Stomach (tissue), 19 donors: ENCODE measurements at places on chromosomes 7 and 10. TPM values are rescaled to one million over a fixed set of nuclear protein-coding genes. Genes with fewer than 3 reads are reported as not detected.

GRCh38 chr7:64849250-64849923 lies 53.7 kb upstream of the ZNF273 start:
- peak; percentile 5 for DNase-seq

GRCh38 chr10:6382081-6382480 lies 179.3 kb downstream of the PFKFB3 start:
- DNase-seq, result no peak

WEE2 gene
- not detected for total RNA-seq

DNA sequence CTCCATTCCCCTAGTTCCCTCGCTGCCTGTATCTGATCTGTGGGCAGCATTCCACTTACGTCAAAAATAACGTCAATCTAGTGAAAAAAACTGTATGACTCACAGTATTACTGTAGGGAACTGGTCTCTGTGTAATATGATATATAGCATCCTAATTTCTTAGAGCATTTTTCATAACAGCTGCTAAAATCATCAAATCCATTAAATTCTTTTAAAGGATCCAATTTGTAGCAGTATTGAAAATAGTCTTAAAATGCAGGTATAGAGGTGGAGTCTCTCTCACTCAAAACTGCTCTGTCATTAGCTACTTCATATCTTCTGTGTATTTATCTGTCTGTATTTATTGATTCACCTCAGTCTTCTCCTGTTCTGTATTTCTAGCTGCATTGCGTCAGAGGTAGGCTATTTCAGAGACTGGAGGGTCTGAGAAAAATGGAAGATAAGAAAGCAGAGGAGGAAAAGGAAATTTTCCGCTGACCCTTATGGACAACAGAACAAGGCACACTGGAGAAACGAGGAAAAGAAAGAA lies 59.9 kb downstream of the PON1 start:
- DNase-seq, result no peak

GRCh38 chr7:96310110-96310509 lies 11.8 kb downstream of the SLC25A13 start:
- no peak for DNase-seq

PRSS37 gene
- total RNA-seq, result not detected

DNA sequence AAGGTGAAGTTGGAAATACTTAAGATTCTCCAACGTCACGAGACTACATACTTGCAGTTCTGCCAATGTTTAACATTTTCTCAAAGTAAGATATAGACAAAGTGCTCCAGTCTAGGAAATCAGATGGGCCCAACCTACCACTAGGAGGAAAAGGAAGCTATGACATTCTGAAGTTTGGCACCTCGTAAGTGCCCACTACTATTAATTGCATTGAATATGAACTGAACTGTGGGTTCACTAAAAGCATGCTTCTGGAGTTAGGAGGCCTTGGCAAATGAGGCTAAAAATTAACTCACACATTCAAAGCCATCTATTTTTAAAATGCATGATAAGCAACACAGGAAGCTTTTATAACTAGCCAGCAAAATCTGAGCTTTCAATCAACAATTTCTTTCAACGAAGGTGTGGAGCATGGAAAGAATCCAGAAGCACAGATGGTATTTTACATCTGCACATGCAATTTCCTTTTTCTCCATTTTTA lies 149.7 kb downstream of the LRRTM3 start:
- DNase-seq, result no peak

DNA sequence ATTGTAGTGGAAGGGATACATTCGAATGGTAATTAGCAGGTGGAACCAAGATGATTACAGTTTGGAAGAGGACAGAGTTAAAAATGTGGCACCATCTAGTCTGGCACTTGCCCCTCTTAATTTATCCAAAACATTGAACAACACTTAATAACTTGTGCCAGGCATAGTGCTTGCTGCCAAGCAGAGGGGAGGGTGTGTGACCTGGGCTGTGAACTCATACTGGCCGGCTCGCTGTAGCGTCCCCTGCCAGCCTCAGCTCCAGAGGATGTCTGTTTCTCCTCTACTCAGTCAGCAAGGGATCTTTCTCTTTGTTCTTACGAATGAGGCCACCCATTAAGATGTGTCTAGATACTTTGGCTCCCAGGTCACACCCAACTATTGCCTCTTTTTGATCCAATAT lies 179.4 kb upstream of the INHBA start:
- no peak for DNase-seq

GRCh38 chr7:134320201-134320600 lies 3.5 kb upstream of the SLC35B4 start:
- DNase-seq, result no peak

GPR146 gene
- 2.0 TPM for total RNA-seq

DNA sequence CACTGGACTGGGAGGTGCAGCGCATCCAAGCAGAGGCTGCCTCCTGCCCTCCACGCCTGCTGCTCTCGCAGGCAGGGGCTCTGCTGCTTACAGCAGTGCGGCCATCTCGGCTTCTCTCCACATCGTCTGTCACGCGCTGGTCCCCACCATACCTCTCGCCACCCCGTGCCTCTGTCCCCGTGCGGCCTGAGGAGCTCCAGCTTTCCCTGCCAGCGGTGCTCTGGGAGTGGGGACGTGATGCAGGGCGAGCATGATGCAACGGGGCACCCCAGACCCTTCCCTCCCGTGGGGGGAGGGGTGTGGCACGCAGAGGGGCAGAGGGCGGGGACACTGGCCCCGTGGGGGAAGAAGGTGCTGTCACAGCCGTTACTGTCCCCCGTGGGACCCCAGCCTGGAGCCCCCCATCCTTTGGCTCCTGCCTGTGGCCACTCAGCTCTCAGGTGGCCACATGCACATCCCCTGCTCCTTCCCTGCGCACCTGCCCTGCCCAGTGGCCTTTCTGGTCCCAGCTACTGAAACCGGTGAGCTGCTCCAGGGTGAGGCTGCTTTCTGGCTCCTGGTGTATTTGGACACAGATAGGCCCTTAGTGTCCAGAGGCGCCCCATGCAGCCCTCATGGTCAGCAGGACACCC lies 9.0 kb downstream of the GET4 start:
- DNase-seq, result no peak

GRCh38 chr10:123862421-123863182 lies 29.0 kb downstream of the CPXM2 start:
- no peak for DNase-seq

GTPBP10 gene
- total RNA-seq, result 73.0 TPM

GRCh38 chr7:131035088-131035770 lies 292.4 kb upstream of the MKLN1 start:
- no peak for DNase-seq

GRCh38 chr10:23345861-23346260 lies 1.3 kb upstream of the C10orf67 start:
- no peak for DNase-seq

- peak; percentile 74 for DNase-seq
Measured at GRCh38 chr7:151410405-151411390, 860 bp upstream of the WDR86 start.

GRCh38 chr7:158186864-158187693 lies 400.5 kb downstream of the PTPRN2 start:
- no peak for DNase-seq

- no peak for DNase-seq
Measured at GRCh38 chr10:33123680-33124079, 165.7 kb upstream of the ITGB1 start.

GRCh38 chr10:11685787-11686218 lies 56.4 kb upstream of the ECHDC3 start:
- DNase-seq, result peak; percentile 89

GRCh38 chr7:136677471-136678365 lies 190.7 kb upstream of the CHRM2 start:
- no peak for DNase-seq

DNA sequence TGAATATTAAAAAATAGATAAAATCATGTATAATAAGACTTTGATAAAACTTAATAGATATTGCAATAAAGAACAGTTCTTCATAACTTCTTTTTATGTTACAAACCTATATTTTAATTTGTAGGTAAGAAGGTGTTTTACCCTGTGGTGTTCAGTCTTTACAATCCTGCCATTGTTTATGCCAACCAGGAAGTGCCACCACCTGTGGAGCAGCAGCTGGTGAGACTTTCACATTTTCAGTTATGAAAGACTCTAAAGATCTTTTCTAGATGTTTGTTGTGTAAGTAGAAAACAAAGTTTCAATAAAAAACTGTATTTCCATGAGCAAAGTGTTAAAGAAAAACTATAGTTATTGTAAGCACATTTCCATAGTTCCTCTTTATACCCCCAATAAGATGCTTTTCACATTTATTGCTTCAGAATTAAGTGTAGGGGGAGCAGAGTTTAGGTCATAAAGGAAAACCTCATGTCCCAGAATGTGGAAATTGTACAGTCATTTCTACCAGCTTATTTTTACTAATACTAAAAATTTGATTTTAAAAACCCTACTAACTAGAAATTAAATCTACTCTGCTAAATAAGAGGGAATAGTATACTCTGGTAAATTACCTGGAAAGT lies 28.7 kb downstream of the CSGALNACT2 start:
- DNase-seq, result no peak

GRCh38 chr10:121240011-121240410 lies 358.2 kb downstream of the FGFR2 start:
- peak; percentile 67 for DNase-seq

GRCh38 chr10:54266395-54266794 lies 534.6 kb downstream of the PCDH15 start:
- DNase-seq, result no peak

ABCB1 gene
- total RNA-seq, result not detected

- no peak for DNase-seq
Measured at GRCh38 chr7:45013465-45013967, 13.5 kb downstream of the CCM2 start.

NUTM2E gene
- total RNA-seq, result 0.43 TPM

BPGM gene
- 6.4 TPM for total RNA-seq

- DNase-seq, result no peak
Measured at GRCh38 chr7:17952387-17952786, 12.1 kb upstream of the SNX13 start.

IL6 gene
- not detected for total RNA-seq

SLC26A3 gene
- total RNA-seq, result not detected

ENTPD1 gene
- total RNA-seq, result 4.5 TPM

DNA sequence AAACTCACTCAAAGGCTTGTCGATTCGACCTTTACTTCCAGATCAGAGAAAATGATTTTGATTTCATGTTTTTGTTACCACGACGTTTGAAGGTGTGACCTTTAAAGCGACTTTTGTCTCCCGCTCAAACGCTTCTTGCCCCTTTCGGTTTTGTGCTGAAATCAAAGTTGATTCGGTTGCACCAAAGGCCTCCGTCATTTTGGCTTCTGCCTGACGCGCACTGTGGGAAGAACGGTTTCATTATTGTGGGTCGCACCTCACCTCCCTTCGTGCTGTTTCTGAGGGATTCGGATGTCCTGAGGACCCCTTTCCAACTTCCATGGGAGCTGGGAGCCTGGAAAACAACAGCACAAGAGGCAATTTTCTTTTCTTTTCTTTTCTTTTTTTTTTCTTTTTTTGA lies 176.9 kb downstream of the DNAJB6 start:
- no peak for DNase-seq

DNA sequence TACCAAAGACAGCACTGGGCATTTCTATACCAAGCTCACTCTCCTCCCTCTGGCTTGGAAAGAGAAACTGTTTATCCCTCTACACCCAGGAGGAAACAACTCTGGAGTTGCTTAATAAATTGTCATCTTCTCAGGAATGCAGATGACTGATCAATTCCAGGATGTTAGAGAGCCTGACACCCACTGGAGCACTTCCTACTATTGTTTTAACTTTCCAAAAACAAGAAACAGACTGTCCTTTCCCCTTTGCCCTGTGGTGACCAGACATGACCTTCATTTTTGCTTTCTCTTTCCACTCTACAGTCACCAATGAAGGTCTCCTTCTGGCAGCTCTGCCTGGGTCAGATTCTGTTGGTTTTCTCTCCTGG lies 19.6 kb downstream of the GIMAP4 start:
- DNase-seq, result peak; percentile 30

DNA sequence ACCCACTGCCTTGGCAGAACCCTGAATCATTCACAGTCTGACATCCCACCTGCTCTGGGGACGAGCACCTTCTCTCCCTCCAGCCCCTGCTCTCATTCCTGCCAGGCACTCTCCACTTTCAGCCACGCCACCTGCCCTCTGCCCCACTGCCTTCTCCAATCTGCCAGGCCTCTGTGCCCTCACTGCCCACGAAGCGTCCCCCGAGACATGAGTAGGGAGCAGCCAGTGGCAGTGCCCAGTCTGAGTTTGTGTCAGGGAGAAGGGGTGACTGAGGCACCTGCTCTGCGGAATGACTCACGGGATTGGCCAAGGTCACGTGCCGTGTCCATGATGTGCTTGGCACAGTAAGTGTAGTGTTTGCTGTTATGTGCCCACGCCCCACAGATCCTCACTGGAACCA lies 215.2 kb upstream of the PPP2R2D start:
- no peak for DNase-seq

GRCh38 chr10:96758423-96758822 lies 38.1 kb upstream of the PIK3AP1 start:
- DNase-seq, result peak; percentile 25

GRCh38 chr10:111175787-111176186 lies 99.0 kb downstream of the ADRA2A start:
- DNase-seq, result no peak

- no peak for DNase-seq
Measured at GRCh38 chr10:96789571-96790108, 42.5 kb upstream of the LCOR start.

- no peak for DNase-seq
Measured at GRCh38 chr10:119177708-119178371, 772 bp downstream of the PRDX3 start.

GDF2 gene
- total RNA-seq, result not detected

DNA sequence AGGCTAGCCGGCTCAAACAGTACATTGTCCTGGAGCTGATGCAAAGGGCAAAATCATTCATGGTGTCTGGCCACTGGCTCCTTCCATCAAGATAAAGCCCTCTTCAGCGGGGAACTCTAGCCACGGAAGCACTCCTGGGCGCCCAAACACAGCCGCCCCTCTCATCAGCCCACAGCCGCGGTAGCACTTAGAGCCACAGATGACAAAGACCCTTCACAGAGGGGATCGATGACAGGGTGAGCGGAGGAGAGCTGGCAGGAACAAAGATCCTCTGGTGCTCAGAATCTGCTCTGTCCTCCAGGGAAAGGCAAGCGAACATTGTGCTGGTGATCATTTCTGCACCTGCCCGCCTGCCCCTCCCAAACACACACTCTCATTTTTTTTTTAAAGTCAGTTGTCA lies 222.2 kb upstream of the NRP1 start:
- no peak for DNase-seq

- no peak for DNase-seq
Measured at GRCh38 chr10:121404611-121405010, 193.6 kb downstream of the FGFR2 start.

DNA sequence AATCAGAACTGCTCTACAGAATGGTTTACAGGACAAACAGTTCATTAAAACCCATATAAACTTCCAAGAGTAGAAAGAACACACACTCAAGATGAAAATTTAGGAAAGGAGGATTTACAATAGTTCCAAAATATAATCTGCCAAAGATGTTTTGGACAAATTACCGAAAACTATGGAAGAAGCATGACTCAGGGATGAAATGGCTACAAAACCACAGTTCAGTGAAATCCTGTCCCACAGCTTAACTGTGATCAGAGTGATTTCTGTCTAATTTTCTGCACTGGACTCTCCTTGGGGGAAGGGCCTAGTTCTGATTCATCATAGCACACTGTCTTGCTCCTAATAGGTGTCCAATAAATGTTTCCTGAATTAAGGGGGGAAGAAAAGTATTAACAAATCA lies 82.2 kb downstream of the HIPK2 start:
- DNase-seq, result no peak

- DNase-seq, result no peak
Measured at GRCh38 chr7:125136341-125136740, 206.7 kb upstream of the POT1 start.
